ENCODE measurements at places on chromosomes 11 and 22.

GRCh38 chr11:78886616-78887015, 312.0 kb upstream of the NARS2 start:
- DNase-seq: no peak

DNA sequence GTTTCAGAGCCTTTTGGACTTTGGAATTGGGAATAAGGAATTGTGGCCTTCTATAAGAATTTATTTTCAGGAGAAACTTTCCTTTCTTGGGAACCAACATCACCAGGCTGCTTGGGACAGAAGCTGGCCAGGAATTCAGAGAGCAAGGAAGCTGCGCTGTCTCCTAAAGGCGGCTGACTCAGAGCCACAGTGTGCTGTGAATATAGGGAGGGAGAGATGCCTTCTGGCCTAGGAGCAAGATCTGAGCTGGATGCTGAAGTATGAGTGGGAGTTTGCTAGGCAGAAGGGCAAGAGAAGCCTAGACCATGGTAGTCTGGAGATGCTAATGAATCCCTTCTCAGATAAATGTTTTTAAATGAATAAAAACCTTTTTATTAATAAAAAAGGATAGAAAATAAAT, 213.7 kb upstream of the TBCEL start:
- DNase-seq: no peak

- no peak for DNase-seq
These were observed 7.8 kb upstream of the RRM1 start for GRCh38 chr11:4086575-4087353.

GRCh38 chr11:132134322-132134721, 763.9 kb downstream of the NTM start:
- DNase-seq: no peak

DNA sequence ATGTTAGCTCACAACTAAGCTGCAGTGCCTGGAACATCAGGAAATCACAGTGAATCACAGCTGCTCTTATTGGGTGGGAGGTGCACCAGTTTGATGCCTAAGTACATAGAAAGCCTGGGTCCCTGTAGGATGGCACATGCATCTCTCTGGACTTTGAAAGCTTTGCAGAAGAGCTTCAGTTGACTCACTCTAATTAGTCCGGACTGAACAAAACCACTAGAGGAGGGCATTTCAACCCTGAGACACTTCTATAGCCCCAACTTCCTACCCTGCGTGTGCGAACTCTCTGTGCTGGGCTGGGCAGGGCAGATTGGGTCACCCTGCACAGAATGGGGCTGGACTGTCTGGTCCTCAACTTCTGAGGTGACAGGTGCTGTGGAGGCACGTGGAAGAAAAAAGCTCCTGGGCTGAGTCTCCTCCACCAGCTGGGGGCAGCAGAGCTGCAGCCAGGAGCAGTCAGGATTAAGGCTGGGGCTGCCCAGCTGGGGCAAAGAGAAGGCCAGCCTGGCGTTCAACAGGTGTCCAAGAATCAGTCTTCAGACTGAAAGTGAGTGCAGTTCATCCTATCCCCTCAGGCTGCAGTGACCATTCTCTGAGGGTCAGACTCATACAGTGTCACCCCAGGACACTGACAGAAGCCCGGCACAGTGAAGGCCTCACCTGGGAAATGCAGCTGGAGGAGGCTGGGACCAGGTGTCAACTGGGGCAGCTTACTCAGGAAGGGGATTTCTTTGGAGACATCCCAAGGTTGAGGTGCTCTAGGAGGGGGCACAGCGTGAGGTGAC, 22.1 kb downstream of the GGTLC2 start:
- DNase-seq: peak; percentile 2

DNA sequence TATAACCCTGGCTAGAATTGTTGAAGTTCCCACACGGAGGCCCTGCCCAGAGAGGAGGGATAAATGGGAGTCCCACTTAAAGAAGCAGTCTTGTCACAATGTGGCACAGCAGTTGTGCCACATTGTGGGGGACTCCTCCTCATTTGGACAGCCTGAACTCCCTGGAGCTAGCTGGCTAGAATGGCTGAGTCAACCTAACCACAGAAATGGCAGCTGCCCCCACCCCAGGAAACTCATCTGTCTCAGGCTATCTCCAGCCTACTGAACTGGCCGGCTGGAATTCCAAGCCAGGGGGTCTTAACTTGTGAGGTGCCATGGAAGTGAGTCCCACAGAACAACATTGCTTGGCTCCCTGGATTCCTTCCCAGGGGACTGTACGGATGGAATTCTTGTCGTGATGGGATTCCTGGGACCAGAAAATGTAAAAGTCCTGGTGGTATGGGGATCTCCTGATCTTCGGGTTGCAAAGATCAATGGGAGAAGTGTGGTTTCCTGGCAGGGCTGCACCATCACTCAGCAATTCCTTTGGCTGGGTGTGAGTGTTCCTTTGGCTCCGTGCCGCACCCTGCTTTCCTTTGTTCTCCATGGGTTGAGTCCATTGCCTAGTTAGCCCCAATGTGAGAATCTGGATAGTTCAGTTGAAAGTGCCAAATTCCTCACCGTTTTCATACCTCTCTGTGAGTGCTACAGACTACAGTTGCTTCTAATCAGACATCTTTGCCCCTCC, 791.2 kb upstream of the FAT3 start:
- no peak for DNase-seq

GRCh38 chr11:131666006-131666405, 295.6 kb downstream of the NTM start:
- no peak for DNase-seq

DNA sequence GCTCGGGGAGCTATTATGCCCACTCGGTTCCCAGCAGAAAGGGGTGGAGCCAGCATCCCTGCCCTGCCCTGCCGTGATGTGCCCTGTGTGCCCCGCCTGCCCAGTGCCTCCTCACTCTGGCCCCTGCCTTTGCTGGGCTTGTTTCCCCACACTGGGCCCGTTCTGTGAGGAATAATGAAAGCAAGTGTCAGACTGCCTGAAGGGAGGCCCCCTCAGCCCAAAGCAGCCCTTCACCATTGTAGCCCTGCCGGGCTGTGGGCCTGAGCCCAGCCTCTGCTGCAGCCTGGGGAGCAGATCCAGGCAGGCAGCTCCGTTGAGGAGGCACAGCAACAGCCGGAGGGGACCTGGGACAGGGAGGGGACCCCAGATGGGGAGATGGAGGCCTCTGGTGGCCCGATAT, 20.2 kb upstream of the NEFH start:
- DNase-seq: no peak

GRCh38 chr11:134398644-134399292, 13.3 kb downstream of the B3GAT1 start:
- no peak for DNase-seq

- no peak for DNase-seq
These were observed 14.6 kb downstream of the POU2AF1 start for GRCh38 chr11:111364503-111364902.

DNA sequence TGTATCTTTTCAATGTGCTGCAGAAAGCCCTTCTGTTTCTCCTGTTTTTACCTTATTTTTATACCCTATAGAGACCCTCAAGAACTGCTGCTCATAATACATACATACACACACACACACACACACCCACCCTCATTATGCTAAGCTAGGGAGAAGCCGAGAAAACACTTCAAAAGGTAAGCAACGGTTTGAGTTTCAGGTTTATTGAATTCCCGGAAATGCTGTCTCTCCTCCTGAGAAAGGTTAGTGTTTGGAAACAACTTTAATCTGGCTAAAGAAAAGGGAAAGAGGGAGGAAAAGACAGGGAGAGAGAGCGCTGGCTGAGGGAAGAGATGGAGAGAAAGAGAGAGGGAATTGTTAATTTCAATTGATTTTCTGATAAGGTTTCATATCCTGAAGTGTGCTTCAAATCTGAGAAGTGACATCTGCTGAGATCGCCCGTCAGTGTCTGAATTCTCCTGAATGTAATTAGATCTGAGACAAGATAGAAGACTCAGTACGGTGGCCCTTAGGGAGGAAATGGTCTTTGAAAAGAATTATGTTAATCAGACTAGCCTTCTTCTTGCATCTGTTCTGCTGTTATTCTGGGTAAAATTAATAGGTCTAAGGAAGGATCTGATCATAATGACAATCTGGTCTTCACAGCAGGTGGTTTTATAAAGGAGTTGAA, 169.1 kb downstream of the NXPE2 start:
- DNase-seq: no peak

DNA sequence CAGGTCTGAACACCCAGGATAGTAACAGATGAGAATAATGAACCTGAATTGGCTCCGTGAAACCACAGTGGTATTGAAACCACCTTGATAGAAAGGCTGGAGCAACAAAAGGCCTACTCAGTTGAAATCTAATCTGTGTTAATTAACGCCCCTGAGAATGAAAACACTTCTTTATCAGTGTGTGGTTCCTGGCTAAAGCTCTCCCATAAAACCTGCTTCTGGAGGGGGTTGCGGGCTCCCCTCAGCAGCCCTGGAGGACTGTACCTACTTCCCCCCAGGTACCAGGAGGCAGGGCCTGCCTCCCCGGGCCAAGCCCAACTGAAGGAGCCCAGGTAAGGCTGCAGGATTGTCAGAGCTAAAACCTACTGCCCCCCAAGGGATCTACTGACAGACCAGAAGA, 54.6 kb downstream of the PLEKHA7 start:
- DNase-seq: peak; percentile 32

GRCh38 chr11:72511393-72512047, 77.2 kb upstream of the CLPB start:
- DNase-seq: no peak

GRCh38 chr11:134939905-134940304, 527.9 kb upstream of the B3GAT1 start:
- no peak for DNase-seq

DNA sequence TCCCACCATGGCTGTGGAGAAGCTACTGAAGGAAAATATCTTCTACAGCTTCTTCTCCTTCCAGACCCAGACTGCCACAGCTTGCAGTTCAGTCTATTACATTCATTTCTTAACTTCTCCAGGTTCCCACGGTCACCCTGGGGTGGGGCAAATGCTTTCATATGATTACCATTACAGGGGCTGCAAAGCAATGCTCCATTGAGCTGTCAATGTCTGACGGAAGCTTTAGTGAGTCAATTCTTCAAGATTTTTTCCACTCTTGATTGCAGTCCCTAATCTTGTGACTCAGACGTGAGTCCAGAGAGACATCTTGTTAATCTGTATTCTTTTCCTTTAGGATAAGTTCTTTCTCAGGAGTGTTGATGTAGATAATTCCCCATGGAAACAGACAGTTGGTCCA, 233.4 kb upstream of the DDI1 start:
- DNase-seq: no peak

DNA sequence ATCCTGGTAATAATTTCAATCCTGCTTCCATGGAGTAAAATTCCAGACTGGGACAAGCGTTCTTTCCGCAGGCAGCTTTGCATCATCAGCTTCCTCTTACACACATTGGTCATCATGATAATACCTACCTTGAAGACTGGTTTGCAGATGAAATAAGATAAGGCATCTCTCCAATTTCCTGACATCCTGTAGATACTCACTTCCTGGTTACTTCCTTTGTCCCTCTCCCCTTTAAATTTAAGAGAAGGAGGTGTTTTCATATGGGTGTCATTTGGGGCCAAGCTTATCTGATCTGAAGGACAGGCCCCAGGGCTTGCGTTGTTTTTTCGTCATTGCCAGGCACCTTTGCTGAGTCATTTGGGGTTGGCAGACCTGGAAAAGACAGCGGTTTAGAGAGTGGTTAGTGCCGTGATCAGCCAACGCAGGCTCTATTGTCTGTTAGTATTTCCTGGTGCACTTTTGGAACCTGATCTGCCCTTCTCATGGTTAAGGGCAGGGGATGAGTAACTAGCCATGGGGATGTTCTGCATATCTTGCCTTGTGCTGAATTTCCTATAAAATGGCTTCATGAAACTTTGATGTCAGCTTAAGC, 24.1 kb downstream of the GRAMD1B start:
- DNase-seq: no peak

GRCh38 chr11:31598454-31598853, 88.9 kb downstream of the ELP4 start:
- no peak for DNase-seq

- no peak for DNase-seq
These were observed 10.9 kb upstream of the MPEG1 start for GRCh38 chr11:59223611-59224010.

DNA sequence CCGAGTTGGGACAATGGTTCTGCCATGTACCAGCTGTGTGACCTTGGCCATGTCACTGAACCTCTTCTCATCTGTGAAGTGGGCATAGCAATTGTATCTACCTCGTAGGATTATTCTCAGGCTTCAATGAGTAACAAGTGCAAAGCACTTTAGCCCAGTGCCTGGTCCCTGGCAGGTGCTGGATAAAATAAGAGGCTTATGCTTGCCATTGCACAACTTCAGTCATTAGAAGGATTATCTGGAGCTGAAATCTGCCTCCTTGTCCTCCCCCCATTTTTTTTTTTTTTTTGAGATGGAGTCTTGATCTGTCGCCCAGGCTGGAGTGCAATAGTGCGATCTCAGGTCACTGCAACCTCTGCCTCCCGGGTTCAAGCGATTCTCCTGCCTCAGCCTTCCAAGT, 7.2 kb downstream of the SMTNL1 start:
- no peak for DNase-seq

DNA sequence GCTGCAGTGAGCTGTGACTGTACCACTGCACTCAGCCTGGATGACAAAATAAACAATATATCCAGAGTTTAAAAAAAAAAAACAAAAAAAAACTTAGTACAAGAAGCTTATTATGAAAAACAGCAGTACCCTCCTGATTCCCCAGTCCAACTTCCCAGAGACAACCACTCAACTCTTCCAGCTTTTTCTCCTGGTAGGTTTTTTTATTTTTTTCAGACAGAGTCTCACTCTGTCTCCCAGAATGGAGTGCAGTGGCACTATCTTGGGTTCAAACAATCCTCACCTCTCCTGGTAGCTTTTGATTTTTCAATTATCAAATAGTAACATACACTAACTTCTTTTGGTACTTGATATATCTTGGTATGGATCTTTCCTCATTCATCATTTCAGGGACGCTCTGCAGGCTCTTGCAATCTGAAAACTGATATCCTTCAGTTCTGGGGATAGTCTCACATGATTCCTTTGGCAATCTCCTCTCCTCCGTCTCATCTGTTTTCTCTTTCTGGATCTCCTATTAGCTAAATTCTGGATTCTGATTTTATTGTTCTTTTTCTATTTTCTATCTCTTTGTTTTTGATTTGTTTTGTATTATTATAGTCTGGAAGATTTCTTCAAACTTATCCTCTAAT, 44.9 kb downstream of the ALG9 start:
- no peak for DNase-seq

DNA sequence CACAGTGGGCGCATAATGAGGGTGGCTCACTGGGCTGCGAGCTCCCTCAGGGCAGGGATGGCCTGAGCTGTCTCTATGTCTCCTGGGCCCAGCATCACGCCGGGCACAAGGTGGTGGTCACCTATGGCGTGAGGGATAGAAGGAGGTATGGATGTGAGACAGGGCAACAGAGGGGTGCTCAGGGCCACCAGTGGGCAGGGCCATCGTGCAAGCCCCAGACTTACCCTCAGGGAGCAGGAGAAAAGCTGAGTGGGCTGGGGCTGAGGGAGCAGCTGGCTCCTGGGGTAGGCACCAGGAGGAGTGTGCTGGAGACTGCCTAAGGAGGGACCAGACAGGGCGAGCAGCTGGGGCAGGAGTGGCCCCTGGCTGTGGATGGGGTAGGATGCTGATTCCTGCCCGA, 34.3 kb upstream of the KLHL35 start:
- no peak for DNase-seq

- DNase-seq: no peak
These were observed 10.3 kb downstream of the CBX7 start for GRCh38 chr22:39142088-39142680.

Data from NCI-H2081 (cell line).